ENCODE measurements at places on chromosomes 2 and 18. TPM values are rescaled to one million over a fixed set of nuclear protein-coding genes. Genes with fewer than 3 reads are reported as not detected.

Gene C1GALT1C1L
- total RNA-seq: not detected

Gene RFX8
- 2.3 TPM for total RNA-seq

Gene MBD2
- total RNA-seq: 33.9 TPM

Gene RGPD4
- not detected for total RNA-seq

Gene SCYGR4
- total RNA-seq: not detected

Gene VIT
- not detected for total RNA-seq

Gene NT5C1B
- total RNA-seq: not detected

Gene DAW1
- total RNA-seq: 0.25 TPM

Gene FASTKD1
- 17.4 TPM for total RNA-seq

Gene CKAP2L
- 21.0 TPM for total RNA-seq

Gene PRKAG3
- total RNA-seq: not detected

Gene SPP2
- total RNA-seq: not detected

Gene TOGARAM2
- total RNA-seq: not detected

Gene UGT1A5
- total RNA-seq: not detected

Gene CRYGD
- total RNA-seq: not detected

Gene CYP27A1
- 7.4 TPM for total RNA-seq

Gene MYO3B
- total RNA-seq: not detected

Gene SLC4A5
- 0.05 TPM for total RNA-seq

Gene DPP4
- total RNA-seq: 20.2 TPM

Gene PROC
- total RNA-seq: not detected

Gene SERPINB10
- 3.4 TPM for total RNA-seq

Gene CNRIP1
- total RNA-seq: 78.7 TPM

Gene HTR2B
- 0.64 TPM for total RNA-seq

Gene LRP2
- not detected for total RNA-seq

Gene EFHD1
- total RNA-seq: not detected

Gene MAP4K3
- total RNA-seq: 16.2 TPM

Gene TEX44
- total RNA-seq: not detected

Gene SF3B6
- 209 TPM for total RNA-seq

Gene RAPGEF4
- 7.2 TPM for total RNA-seq

Gene ST8SIA5
- total RNA-seq: not detected

Gene CNTNAP5
- total RNA-seq: not detected

Gene MAL
- not detected for total RNA-seq

Gene EVX2
- not detected for total RNA-seq

Gene GAREM2
- total RNA-seq: 0.25 TPM

Gene IL1R1
- total RNA-seq: 8.9 TPM

Gene SERPINB5
- total RNA-seq: not detected

Gene TUBA3E
- total RNA-seq: not detected

Gene ZNF407
- total RNA-seq: 7.1 TPM

Gene GPN1
- total RNA-seq: 42.6 TPM

Gene TCF23
- not detected for total RNA-seq

Gene ADAM17
- 28.9 TPM for total RNA-seq

Gene ICOS
- not detected for total RNA-seq

Gene C1QL2
- total RNA-seq: not detected

Gene REG1B
- total RNA-seq: not detected

Gene GATA6
- 3.8 TPM for total RNA-seq

Gene HRH4
- not detected for total RNA-seq

Gene IL1F10
- not detected for total RNA-seq

Gene TMEM237
- 49.4 TPM for total RNA-seq

Gene LBX2
- total RNA-seq: 4.3 TPM

Gene SCTR
- total RNA-seq: not detected

Gene GKN2
- not detected for total RNA-seq

All from mammary microvascular endothelial cell (primary cell).